ENCODE measurements at places on chromosomes 6 and 20.

GRCh38 chr20:3964719-3965118, 50.6 kb downstream of the RNF24 start:
- DNase-seq = no peak

DNA sequence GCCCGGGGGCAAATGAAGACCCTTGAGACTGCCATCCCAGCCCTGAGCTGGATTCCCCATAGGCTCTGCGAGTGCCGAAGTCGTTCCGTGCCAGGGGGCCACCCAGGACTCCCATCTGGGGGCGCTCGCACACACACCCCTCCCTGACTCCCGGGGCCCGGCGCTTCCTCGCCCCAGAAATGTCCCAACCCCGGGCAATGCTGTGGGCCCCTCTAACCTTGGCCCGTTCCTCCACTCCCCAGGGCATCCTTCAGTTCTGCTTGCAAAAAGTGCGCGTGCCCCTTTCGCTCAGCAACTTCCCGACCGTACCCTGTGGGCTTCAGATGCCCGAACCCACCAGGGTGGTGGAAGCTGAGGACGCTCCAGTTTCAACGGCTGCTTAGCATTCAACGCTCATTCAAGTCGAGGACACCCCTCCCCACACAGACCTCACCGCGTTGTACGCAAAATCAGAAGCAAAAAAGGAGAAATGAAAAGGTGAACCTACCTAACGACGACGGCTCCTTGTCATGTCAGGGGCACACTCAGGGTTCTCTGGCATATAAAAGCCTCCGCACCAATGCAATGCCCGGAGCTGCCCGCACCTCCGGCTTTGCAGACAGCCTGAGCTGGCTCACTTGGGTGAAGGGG, 25.3 kb downstream of the RIPOR2 start:
- DNase-seq = no peak

DNA sequence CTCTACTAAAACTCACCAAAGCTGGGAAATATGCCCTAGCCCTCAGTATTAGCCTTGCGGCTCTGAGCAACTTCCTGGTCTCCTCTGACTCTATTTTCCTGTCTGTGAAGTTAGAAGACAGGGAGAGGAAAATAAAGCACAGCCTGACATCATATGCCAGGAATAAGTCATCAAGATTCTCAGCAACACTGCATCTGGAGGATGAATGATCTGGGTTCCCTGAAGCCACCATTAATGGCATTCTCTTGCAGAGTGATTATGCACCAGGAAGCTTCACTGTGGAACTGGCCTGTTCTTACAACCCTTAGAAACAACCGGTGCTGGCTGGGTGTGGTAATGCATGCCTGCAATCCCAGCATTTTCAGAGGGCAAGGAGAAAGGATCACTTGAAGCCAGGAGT, 12.4 kb downstream of the ADGRF5 start:
- DNase-seq = no peak

DNA sequence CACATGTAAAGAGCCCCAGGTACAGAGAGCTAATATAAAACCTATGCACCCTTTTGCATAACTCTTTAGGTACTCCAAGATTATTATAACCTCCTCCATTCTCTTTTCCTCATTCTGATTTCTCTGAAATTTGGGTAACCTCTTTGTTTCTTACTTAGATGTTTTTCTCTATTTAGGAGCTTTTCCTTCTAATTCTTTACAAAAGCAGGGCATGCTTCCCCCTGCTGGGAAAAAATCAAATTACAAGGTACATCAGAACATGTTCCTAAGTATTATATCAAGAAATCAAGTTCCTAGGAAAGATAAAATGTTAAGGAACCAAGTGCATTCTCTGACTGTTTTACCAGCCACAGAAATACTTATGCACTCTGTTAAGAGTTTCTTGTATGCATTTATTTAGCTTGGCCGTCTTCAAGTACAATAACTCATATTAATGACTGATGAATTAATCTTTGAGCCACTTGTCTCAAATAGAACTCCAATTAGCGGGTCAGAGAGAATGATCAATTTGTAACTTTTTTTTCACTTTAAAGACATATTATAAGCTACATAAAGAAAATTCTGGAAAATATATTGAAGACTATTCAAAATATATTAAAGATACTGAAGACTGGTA, 2.1 kb downstream of the KHDRBS2 start:
- peak; percentile 19 for DNase-seq

GRCh38 chr6:83083476-83083875, 16.0 kb downstream of the DOP1A start:
- DNase-seq = no peak

- DNase-seq = no peak
Observed at GRCh38 chr20:31707994-31708735, 14.5 kb downstream of the BCL2L1 start.

GRCh38 chr6:92989656-92990055, 429.7 kb downstream of the EPHA7 start:
- no peak for DNase-seq

- no peak for DNase-seq
Observed at GRCh38 chr20:10504994-10505730, 70.1 kb downstream of the SLX4IP start.
